ENCODE measurements at places on chromosomes 1 and 21.

GRCh38 chr21:41141031-41141457, 26.9 kb upstream of the BACE2 start:
- DNase-seq: peak; percentile 33

DNA sequence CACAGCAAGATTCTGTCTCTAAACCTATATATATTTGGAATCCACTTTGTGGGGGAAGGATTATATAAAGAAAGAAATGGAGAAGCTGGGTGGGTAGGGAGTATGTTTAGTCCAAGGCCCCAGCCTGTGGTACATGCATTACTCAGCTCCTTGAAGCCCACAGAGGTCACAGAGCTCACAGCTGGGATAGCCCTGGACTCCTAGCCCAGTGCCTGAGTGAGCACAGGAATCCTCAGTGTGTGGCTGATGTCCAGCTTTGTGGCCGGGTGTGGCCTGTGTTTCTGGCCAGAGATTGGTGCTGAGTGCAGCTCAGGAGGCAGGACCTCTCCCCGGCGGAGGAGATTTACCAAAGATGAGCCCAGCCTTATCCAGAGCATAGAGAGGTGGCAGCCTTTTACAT, 7.6 kb downstream of the CAPN9 start:
- DNase-seq: no peak

GRCh38 chr1:51168266-51168845, 66.3 kb downstream of the C1orf185 start:
- DNase-seq: no peak

- DNase-seq: no peak
These were observed 92.2 kb downstream of the POU2F1 start for GRCh38 chr1:167312871-167313270.

DNA sequence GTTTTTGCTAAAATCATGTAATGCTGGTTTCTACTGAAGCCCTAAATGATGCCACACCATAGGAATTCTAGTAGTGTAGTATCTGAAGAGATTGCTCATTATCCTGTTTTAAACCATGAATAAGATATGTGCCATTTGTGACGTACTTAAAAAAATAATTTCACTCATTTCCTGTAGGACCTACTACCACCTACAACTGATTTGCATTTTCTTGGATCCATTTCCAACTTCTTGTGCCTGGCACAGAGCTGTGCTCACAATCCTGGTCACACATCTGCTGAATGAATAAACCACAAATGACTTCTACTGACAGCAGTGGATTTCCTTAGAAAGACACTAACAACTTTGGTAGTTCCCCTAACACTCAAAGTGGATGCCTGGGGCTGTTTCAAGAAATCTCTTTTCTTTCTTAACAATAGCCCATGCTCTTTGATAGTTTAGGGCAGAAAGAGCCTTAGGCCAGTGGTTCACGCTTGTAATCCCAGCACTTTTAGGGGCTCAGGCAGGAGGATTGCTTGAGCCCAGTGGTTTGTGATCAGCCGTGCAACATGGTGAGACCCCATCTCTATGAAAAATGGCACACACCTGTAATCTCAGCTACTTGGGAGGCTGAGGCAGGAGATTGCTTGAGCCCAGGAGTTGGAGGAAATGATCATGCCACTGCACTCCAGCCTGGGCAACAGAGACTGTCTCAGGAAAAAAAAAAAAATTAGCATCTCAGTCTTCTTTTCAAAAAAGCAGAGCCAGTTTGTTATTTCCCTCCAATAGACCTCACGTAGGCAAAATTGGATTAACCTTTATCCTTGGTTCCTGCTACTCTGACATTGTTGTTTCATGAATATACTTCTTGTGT, 13.0 kb upstream of the BATF3 start:
- DNase-seq: peak; percentile 57

GRCh38 chr1:214569357-214570004, 18.1 kb upstream of the PTPN14 start:
- no peak for DNase-seq

DNA sequence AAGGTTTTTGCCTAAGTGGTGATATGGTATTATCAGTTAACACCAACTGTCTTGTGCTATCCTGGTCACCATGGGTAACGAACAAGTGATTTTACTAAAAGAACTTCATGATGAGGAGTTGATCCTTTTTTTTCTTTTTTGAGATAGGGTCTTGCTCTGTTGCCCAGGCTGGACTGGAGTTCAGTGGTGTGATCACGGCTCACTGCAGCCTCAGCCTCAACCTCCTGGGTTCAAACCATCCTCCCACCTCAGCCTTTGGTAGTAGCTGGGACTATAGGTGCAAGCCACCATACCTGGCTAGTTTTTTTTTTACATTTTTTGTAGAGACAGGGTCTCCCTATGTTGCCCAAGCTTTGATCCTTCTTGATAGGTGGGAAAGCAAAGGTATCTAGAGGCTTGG, 5.1 kb downstream of the METTL13 start:
- no peak for DNase-seq

DNA sequence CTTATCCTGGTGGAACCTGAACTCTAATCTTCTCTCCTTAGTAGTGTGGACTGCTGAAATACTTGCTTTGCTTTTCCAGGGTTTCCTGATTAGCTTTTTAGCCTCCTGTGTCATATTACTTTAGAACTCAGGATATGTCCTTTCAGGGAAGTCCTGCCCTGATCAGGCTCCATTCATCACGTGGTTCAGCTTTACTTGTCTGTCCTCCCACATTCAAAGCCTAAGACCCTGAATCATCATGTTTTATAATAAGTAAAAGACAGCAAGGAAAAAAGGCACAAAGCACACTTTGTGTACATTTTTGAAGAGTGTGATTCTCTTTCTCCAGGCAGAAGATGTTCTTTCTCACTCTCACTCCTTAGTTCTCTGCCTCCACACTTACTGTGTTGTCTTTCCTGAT, 70.6 kb downstream of the PATJ start:
- DNase-seq: no peak

GRCh38 chr1:7218210-7218832, 433.1 kb downstream of the CAMTA1 start:
- DNase-seq: no peak

GRCh38 chr1:19450811-19451515, 34.4 kb downstream of the CAPZB start:
- peak; percentile 91 for DNase-seq

GRCh38 chr1:15942661-15943327, 33.1 kb downstream of the ZBTB17 start:
- DNase-seq: no peak

Data from AG09309 (cell line).